Esophagus mucosa (tissue), 1 donor: ENCODE measurements at places on chromosomes 6 and 20. TPM values are rescaled to one million over a fixed set of nuclear protein-coding genes. Genes with fewer than 3 reads are reported as not detected.

DNA sequence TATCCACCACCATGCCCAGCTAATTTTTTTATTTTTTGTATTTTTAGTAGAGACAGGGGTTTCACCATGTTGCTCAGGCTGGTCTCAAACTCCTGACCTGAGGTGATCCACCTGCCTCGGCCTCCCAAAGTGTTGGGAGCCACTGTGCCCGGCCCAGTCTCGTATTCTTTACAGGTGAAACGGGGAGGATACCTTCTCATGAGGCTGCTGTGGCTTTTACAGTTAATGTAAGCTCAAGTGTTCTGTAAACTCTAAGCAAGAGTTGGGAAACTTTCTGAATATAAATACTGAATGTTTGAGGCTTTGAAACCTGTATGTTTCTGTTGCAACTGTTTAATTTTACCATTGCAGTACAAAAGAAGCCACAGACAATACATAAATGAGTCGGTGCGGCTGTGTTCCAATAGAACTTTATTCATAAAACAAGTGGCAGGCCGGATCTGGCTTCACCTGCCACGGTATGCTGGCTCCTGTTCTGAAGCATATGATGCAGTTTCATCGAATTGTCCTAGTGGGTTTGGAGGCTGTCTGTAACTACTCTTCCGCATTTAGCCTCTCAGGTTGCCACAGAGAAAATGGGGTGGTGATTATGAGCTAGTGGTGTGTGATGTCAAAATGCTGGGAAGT lies 192.5 kb upstream of the ZFP64 start:
- ATAC-seq: no peak

- no peak for ATAC-seq
Measured at GRCh38 chr20:61320691-61321425, 68.8 kb downstream of the CDH4 start.

- ATAC-seq: no peak
Measured at GRCh38 chr6:95882371-95882770, 133.4 kb upstream of the FUT9 start.

DNA sequence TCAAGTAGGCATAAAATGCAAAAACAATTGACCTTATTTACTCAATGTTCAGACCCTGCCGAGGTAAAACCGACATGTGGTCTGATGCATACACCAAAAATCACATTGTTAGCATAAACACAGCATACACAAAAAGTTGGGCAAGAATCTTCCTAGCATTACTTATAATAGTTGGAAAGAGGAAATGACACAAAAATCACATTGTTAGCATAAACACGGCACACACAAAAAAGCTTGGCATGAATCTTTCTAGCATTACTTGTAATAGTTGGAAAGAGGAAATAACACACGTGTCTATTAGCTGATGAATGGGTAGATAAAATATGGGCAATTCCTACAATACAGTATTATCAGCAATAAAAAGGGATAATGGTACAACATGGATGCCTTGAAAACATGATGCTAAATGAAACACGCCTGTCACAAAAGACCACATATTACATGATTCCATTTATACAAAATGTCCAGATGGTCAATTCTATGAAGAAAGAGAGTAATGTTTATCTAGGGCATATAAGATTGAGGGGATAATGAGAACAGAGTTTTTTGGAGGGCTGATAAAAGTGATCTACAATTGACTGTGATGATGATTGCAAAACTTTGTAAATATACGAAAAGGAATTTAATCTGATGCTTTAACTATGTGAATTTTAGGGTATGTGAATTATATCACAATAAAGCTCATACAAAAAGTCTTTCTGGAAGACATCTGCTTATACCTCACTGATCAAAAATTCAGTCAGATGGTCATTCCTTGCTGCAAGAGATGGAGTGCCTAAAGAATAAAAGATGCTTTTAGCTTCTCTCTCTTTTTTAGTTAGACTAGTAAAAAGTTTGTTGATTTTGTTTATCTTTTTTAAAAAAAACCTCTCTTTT lies 1019.5 kb upstream of the CITED2 start:
- ATAC-seq: no peak

DNA sequence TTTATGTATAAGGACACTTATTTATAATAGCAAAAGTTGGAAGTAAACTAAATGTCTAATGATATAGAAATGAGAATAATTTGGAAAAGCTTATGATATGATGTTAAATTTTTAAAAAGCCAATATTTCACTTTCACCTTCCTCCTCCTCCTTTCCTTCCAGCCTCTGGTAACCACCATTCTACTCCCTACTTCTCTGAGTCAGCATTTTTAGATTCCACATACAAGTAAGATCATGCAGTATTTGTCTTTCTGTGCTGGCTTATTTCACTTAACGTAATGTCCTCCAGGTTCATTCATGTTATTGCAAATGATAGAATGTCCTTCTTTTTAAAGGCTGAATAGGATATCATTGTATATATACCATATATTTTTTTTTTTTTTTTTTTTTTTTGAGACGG lies 180.2 kb downstream of the RNF144B start:
- no peak for ATAC-seq

- no peak for ATAC-seq
Measured at GRCh38 chr6:111984081-111984480, 69.8 kb upstream of the CCN6 start.

Gene CENPW
- total RNA-seq: 43.3 TPM

Gene SPTLC3
- 9.0 TPM for total RNA-seq
